Activated T-cell treated with anti-CD3 and anti-CD28 coated beads, Interleukin-2, amount 50 U/mL, for 4 hours (primary cell): ENCODE measurements at places on chromosomes 3 and 15. TPM values are rescaled to one million over a fixed set of nuclear protein-coding genes. Genes with fewer than 3 reads are reported as not detected.

The ST3GAL6 gene
- total RNA-seq: 0.24 TPM

The GHSR gene
- not detected for total RNA-seq

The PROK2 gene
- total RNA-seq: 0.61 TPM

The NAA80 gene
- 21.1 TPM for total RNA-seq

The TAGLN3 gene
- total RNA-seq: 2.2 TPM

The BFSP2 gene
- total RNA-seq: not detected

GRCh38 chr3:134367869-134368750 lies 6.1 kb downstream of the AMOTL2 start:
- no peak for DNase-seq

DNA sequence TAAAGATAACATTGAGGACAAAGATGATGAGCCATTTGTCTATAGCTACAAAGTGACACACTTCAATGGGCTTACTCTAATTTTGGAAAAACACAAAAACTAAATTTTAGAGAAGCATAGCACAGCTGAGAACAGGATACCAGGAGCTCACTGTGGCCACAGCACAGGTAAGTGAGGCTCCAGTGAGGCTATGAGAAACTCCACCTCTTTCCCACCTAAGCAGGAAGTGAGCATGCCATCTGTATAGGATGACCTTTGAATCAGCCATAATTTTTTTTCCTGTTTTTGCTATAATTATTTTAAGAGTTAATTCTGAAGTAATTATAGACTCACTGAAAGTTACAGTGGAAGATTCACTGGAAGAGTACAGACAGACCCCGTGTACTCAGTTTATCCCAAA lies 82.1 kb upstream of the DCLK3 start:
- DNase-seq: no peak

GRCh38 chr3:96712792-96713191 lies 101.6 kb upstream of the EPHA6 start:
- no peak for DNase-seq

GRCh38 chr3:66498687-66499621 lies 1.9 kb downstream of the LRIG1 start:
- no peak for DNase-seq

- no peak for DNase-seq
Measured at GRCh38 chr3:79922633-79923032, 154.8 kb upstream of the ROBO1 start.

DNA sequence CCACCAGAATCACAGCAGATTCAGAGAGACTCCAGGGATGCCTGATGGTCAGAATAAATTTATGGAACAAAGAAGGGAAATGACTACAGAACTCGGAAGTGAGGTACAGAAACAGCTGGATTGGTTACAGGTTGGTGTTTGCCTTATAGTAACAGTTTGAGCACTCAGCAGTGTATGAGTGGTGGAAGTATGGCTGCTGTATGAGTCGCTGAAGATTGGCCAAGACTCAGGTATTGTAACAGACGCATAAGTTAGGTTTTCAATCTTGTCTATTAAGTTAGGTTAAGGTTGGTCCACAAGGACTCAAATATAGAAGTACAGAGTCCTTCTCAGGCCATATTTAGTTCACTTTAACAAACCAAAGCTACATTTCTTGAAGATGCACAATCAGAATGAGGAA lies 33.1 kb downstream of the ATP13A5 start:
- no peak for DNase-seq

GRCh38 chr3:157231071-157231470 lies 71.1 kb upstream of the CCNL1 start:
- DNase-seq: no peak

DNA sequence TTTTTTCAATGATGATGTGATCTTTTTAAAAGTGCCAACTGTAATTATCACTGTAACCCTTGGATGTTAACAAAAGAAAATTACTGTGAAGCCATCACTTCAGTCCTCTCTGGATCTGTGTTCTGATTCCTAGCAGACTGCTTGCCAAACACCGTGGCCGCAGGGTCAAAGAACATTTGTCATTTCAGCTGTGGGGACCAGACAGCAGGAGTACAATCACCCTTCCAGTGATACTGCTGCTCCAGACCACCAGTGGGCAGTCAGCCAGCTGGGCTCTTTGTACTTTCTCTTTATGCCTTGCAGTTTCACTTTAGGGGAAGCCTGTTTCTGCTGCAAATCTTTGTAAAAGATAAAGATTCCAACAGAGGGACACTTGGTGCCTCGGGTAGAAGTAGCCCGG lies 770.0 kb downstream of the GRM7 start:
- DNase-seq: no peak

GRCh38 chr15:36791844-36792571 lies 212.6 kb downstream of the CDIN1 start:
- DNase-seq: no peak

DNA sequence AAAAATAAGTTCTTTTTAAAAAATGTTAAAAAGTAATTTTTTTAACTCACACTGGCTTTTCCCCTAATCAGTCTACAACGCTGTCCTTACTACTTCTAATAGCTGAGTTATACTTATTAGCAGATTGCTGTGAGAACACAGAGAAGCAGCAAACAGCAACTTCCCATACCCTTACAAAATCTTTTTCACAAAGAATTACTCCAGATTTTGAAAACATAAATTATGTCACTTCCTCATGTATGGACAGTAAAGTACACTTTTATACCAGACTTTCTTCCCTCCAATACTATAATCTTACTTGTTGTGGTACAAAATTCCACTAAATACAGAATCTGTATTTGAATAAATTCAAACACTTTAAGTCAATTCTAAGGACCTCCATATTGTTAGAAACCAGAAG lies 2.1 kb downstream of the PHC3 start:
- DNase-seq: no peak

- DNase-seq: peak; percentile 23
Measured at GRCh38 chr3:43024181-43024885, 45.2 kb downstream of the GASK1A start.

DNA sequence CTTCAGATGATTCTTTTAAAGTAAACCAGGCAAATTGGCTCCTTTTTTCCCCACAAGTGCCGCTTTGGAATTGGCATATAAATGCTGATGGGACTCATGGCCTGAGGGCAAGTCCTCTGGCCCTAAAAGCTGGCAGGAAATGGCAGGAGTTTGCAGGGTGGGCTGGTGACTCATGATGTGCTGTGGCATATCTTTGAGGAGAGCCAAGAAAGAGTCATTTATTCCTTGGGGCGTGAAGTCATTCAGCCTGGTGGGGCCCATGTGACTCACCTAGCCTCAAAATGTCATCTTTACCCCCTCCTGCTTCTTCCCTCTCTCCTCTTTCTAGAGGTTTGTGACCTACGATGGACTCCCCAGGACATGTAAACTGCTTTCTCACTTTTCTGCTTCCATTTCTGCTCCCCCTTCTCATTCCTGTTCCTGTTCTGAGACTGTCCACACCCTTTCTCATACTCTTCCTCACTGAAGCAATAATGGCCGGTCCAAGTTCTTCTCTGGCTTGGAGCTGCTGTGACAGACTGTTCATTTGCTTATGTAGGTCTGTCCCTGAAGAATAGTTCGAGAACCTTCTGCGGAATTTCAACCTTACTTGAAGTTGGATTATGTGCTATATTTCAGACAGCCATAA lies 326.1 kb downstream of the SATB1 start:
- DNase-seq: no peak

- no peak for DNase-seq
Measured at GRCh38 chr15:92809880-92810361, 90.2 kb upstream of the CHD2 start.

DNA sequence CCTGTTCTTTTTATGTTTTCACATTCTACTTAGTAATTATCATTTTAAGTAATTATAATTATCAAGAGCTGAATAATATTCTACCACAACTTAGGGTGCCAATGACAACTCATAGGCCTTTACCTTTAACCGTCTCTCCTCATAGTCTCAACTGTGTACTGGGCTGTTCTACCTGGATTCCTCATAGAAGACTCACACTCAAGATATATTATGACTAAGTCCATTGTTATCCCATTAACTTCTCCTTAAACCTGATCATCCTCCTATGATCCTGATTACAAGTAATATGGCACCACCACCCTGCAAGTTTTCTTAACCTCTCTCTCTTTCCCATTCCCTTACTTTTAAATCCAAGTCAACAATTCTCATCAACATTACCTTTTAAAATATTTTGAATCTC lies 285.9 kb upstream of the VEPH1 start:
- no peak for DNase-seq

DNA sequence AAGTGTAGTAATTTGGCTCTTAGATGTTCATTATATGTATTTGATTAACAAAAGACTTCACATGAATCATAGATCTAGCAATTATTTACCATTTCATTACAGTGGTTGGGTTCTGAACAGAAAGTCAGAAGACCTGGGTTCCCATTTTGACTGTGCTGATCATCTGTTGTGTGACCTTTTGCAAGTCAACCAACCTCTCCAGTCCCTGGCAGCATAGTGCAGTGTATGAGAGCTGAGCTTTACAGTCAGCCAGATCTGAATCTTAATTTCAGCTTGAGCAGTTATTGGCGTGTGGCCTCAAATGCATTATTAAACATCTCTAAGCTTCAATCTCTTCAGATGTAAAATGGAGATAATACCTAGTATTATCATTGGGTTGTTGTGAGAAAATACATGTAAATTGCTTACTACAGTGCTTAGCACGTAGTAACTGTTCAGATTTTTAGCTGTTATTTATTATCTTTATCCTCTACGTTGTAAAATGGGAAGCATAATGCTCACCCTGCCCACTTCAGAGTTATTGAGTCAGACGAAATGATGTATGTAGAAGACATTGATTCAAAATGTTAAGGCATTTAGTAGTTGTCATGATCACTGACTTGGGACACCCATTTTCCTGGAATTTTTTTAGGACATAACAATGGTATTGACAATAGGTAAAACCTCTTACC lies 104.0 kb downstream of the KLHL25 start:
- peak; percentile 37 for DNase-seq
